Stimulated activated CD4-positive, alpha-beta T cell treated with anti-CD3 and anti-CD28 coated beads, Interleukin-1b, Interleukin-23, amount 100 ng/mL, for 1 hour (primary cell): ENCODE measurements at places on chromosomes 13 and 19.

GRCh38 chr19:54551293-54551692, 22.3 kb upstream of the LILRA2 start:
- DNase-seq = no peak

GRCh38 chr13:44169018-44169911, 204.4 kb upstream of the SERP2 start:
- DNase-seq = no peak

GRCh38 chr19:5126498-5127223, 157.7 kb downstream of the KDM4B start:
- no peak for DNase-seq

GRCh38 chr13:66266348-66266747, 963.8 kb downstream of the PCDH9 start:
- no peak for DNase-seq

DNA sequence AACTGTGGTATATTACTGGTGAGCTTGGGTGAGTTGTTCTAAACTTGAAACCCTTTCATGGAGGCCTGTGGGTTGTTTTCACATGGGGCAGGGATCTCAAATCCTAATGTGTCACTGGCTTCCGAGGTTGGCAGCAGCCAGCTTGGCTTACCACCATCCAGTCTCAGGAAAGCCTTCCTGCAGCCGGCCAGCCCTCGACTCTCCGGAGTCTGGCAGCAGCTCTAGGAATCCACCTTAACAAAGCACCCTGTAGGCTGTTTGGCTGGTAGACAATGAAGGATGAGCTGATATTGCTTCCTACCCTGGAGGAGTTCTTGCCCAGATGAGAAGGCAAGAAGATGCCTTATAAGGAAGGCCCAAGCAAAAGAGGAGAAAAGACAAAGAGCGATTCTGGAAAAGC, 188.3 kb downstream of the KLF12 start:
- DNase-seq = no peak

DNA sequence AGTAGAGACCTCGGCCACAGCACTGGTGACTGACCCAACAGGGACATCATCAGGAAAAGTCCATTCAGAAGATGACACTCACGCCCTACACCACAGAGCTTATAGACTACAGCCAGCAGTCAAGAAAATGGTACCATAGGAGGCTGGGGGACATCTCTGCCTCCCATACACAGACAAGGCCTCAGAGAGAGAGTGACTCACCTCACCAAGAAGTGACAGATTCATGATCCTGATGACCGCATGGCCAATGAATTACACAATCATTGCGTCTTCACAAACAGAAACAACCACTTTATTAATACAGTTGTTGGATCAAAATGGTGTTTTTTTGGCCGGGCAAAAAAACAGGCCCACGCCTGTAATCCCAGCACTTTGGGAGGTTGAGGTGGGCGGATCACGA, 260.8 kb upstream of the TSHZ3 start:
- no peak for DNase-seq

DNA sequence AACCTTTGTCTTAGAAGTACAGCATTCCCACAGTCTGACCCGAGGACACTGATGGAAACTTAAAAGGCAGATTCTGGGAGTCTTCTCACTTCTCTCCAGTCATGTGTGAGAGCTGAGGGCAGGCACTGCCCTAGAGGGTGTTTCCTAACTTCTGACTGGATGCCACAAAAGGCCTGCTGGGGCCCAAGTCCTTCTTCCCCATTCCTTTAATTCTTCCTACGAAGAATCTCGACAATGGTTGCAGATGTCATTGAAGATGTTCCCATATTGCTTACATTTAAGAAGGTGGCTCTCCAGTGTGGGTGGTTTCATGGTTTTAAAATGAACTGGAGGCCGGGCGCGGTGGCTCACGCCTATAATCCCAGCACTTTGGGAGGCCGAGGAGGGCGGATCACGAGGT, 27.4 kb upstream of the ZNF564 start:
- DNase-seq = no peak

GRCh38 chr19:1906985-1907562, 1.9 kb downstream of the ADAT3 start:
- DNase-seq = no peak

- no peak for DNase-seq
These were observed 145.9 kb downstream of the DACH1 start for GRCh38 chr13:71721104-71721503.

DNA sequence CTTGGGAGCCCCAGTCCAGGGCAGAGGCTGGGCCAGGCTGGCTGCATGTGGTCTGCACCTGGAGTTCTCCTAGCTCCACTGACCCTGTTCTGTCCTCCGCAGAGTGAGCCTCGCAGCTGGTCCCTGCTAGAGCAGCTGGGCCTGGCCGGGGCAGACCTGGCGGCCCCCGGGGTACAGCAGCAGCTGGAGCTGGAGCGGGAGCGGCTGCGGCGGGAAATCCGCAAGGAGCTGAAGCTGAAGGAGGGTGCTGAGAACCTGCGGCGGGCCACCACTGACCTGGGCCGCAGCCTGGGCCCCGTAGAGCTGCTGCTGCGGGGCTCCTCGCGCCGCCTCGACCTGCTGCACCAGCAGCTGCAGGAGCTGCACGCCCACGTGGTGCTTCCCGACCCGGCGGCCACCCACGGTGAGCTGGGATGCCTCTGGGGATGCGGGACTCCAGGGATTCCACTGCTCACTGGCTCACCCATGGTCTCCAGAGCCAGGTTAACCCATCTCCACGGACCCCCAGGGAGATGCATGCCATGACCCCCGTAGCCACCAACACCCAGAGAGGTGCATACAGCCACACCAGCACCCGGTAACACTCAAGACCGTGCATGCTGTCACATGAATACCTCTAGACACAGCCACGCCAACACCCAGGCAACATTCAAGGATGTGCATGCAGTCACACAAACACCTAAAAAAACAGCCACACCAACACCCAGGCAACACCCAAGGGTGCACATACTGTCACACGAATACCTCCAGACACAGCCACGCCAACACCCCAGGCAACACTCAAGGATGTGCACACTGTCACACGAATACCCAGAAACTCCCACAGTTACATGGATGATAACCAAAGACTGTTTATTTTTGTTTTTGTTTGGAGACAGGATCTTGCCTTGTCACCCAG, 8.2 kb downstream of the PKN1 start:
- no peak for DNase-seq

DNA sequence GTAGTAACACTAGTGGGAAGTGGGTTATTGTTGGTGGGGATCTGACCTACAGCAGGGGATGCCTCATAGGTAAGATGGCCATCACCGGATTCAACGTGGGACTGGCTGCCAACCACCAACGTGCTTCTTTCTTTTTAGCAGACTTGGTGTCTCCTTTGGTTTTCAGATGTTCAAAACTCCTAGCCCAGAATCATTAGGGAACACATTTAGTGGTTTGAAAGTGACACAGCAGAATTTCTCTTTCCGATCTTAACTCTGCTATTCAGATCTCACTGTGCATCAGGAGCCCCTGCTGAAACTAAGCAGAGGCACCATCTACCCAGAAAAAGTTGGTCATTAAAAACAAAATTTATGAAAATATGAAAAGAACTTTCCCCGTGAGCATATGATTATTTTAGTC, 36.7 kb upstream of the PCDH8 start:
- DNase-seq = no peak

DNA sequence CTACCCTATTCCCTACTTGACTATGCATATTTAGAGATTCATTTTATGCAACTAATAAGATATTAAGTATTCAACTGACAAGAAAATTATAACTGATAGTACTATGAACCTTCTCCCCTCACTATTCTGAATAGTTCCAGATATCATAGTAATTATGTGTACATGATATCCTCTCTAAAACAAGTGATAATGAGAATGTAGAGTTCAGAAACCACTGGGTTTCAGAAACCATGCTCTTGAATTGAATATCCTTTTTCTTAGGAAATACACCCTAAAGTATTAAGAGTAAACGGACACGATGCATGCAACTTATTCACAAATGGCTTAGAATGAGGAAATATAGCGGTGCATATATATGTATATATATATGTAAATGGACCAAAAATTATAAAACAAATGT, 160.9 kb downstream of the TBC1D4 start:
- DNase-seq = no peak

- DNase-seq = no peak
These were observed 31.3 kb upstream of the STARD13 start for GRCh38 chr13:33316890-33317289.

GRCh38 chr13:61728471-61728870, 312.8 kb upstream of the PCDH20 start:
- DNase-seq = no peak

GRCh38 chr13:42478531-42479156, 95.3 kb upstream of the TNFSF11 start:
- DNase-seq = no peak

GRCh38 chr13:110677731-110678545, 28.0 kb downstream of the CARS2 start:
- no peak for DNase-seq

DNA sequence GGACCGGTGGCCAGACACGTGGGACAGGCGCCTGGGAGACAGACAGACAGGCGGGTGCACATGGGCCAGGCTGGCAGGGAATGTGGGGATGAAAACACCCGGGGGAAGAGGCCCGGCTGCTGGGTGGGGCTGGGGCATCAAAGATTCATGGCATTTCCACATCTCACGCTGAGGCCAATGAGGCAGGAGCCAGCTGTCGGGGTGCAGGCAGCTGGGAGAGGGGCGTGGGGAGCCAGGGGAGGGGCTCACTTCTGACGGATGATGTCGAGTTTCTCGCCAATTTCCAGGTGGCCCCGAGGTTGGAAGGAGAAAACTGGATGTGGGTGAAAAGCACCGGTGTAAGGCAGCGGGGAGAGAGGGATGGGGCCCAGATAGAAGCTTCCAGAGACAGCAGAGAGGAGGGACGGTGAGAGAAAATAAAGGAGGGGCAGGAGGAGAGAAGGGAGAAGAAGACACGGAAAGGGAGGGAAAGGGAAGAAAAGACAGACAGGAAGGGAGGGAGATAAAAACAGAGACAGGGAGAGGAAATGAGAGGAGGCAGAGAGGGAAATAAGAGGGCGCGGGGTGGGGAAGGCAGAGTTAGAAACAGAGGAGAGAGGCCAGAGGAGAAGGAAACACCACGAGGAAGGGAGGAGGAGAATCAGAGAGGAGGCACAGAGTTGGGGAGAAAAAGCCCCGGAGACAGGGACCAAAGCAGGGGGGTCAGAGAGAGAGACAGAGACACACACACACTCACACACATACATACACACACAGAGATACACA, 8.0 kb upstream of the CCER2 start:
- DNase-seq = no peak

- no peak for DNase-seq
These were observed 9.0 kb downstream of the ABHD8 start for GRCh38 chr19:17294051-17294891.

GRCh38 chr19:14563989-14564651, 7.7 kb downstream of the NDUFB7 start:
- no peak for DNase-seq

- no peak for DNase-seq
These were observed 1.1 kb downstream of the SOX1 start for GRCh38 chr13:112067871-112068539.

DNA sequence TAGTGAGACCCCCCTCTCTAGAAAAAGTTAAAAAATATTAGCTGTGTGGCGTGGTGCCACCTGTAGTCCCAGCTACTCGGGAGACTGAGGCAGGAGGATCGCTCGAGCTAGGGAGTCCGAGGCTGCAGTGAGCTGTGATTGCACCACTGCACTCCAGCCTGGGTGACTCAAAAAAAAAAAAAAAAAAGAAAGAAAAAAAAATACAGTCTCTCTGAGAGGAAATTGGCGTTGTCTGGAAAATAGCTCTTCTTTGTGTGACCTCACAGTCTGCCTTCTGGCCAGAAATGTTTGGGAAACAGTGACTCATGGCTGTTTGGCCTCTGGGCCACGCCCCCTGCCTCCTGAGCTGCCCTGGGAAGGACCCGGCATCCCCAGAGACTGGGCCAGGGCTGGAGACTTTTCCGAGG, 10.7 kb downstream of the MARCHF2 start:
- no peak for DNase-seq

- DNase-seq = no peak
These were observed 8.1 kb downstream of the SELENOW start for GRCh38 chr19:47786566-47786965.

DNA sequence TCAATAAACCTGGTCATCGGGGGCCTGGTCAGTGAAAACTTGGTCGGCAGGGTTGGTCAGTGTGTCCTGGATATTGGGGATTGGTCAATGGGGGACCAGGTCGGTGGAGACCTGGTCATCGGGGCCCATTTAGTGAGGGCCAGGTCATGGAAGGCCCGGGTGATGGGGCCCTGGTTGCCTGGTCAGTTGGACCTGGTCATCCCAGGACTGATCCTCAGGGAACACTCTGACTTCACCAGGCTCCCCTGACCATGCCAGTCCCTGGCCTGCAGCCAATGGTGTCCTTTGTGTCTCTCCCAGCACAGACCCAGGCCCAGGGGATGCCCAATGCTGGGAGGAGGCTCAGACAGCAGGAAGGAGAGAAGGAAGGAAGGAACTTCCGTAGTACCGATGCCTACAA, 42.1 kb upstream of the TPM4 start:
- DNase-seq = no peak

GRCh38 chr19:1657746-1658145, 5.3 kb upstream of the TCF3 start:
- no peak for DNase-seq

DNA sequence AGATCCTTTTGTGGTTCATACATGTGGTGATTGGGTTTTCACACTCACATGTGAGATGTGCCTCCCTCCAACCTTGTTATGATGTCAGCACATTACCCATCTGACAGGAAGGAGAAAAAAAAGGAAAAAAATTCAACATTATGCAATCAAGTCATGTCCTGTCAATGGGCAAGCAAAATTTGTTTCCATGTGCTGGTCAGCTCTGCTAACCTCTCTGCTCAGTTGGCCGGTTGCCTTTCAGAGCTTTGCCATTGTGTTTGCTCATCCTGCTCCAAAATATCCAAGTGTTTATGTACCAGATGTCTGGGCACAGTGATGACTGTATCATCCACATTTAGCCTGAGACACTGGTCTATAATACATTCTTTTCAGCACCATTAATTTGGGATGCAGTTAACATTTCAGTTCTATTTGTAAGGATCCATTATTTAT, 27.0 kb upstream of the METTL21C start:
- DNase-seq = no peak

DNA sequence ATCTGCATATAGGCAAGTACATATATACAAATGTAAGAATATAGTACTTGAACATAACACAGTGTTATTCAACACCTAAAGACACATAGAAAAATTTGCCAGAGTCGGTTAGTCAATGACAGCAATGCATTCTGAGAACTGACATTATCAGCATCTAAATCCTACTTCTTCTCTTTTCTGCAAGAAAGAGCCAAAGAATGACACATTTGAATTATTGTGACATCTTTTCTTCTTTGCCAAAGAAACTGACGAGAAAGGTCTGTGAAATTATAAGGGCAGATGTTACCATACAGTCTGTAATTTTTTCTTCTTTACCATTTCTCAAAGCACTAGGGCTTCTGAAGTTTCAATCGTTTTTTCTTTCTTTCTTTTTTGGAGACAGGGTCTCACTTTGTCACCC, 350.9 kb upstream of the NBEA start:
- DNase-seq = no peak
